ENCODE measurements at places on chromosomes 1 and 21.

DNA sequence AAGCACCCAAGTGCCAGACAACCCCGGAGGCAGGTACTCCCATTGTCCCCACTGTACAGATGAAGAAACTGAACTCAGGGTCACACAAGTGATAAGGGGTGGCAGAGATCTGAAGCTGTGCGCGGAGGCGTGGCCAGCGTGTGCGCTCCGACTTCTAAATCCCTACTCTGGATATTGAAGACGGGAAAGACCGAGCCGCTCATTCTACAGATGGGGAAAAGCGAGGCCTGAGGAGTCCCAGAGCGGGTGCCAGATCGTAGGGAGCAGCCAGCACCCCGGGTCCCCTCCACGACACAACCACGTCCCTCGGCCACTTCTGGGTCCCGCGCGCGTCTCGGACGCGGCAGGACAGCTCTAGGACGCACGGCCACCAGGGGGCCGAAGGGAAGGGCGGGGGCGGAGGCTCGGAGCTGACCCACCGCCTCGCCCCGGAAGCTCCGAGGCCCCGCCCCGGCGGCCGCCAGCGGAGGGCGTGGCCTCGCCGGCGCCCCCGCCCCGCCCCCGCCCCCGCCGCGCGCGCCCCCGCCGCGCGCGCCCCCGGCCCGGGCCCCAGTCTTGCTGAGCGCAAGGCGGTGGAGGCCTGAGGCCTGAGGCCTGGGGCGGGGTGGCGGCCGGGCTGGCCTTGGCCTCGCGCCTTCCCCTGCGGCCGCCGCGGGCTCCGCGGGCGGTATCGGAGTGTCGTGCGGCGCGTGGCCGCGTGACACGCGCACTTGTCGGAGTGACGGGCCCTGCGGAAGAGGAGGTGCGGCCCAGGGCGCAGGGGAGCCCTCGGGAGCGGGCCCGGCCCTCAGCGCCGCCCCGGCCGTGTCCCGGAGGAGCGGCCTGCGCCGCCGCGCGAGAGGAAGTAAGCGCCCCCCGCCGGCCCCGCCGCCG lies at the start of gene H6PD:
TSS of gene H6PD (plus strand) at position 552 of the 873 bp plus-strand sequence. CDS start 10,161 bp downstream, outside the sequence.
- peak; percentile 60 for DNase-seq

GRCh38 chr1:155466996-155467395 lies 95.6 kb downstream of the ASH1L start:
- no peak for DNase-seq

- DNase-seq = no peak
These were observed 292.1 kb upstream of the VAMP3 start for GRCh38 chr1:7478809-7479499.

DNA sequence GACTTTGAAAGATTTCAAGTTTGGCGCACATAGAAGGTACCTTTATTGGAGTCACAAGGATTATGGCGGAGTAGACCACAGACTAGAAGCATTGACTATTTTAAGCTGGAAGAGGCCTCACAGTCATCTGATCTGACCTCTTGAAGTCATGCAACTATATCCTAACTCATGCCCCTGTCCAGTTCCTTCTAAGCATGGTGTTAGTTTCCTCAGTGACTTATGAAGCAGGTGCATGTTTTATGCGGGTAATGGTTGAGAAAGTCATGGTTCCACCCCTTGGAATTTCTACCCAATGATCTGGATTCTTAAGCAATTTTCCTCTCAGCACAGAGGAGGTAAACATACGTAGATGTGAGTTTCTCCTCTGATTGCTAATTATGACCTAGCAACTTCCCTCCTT lies 11.7 kb downstream of the OLFML3 start:
- no peak for DNase-seq

DNA sequence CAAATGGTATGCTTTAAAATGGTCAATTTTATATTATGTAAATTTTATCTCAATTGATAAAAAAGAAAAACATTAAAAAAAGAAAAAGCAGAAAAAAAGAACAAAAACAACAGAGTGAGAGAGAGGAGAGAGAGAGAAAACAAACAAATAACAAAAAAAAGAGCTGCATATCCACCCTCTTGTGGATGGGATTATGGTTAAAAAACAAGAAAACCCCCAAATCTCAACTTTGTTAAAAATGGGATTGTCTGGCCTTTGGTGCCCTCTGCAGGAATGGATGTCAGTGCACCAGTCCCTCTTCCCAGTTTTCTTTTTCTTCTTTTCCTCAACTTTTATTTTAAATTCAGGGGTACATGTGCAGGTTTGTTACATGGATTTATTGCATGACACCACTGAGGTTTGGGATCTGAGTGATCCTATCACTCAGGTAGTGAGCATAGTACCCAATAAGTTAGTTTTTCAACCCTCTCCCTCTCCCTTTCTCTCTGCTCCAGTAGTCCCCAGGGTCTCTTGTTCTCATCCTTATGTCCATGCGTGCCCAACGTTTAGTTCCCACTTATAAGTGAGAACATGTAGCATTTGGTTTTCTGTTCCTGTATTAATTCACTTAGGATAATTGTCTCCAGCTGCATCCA lies 28.1 kb downstream of the RNF187 start:
- DNase-seq = peak; percentile 68

DNA sequence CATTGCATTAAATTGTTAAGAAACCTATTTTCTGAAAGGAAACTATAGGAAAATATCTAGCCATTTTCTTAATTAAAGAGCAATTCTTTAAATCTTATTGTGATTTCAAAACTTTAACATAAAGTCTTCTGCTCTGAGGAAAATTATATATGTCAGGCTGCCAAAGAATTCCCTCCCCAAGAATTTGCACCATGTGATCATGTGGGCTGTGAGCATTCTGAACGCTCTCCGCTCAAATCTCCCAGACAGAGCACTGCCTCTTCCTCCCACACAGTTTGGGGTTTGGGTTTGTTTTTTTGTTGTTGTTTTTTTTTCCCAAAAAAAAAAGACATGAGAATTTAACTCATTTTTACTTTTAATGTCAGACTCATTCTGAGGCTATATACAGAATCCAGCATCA lies 155.9 kb upstream of the PALMD start:
- no peak for DNase-seq

DNA sequence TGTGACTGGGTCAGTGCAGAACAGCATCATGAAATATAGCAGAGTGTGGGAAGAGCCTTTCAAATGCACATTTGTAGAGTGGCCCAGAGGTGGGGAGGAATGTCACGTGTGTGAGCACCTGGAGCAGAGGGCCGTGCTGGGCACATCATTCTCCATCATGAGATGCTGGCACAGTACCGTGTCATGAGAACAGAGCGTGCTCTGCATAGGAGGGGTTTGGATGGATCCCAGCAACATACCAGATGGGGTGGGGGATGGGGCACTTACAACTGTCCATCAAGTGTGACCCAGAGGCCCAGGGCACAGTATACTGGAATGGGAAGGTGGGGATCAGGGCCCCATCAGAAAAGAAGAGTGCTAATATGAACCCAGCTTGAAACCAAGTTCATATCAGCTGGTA lies 182.0 kb downstream of the LMX1A start:
- no peak for DNase-seq

- no peak for DNase-seq
These were observed 934.2 kb downstream of the TTLL7 start for GRCh38 chr1:83064589-83065242.

GRCh38 chr1:54962612-54963395 lies 17.6 kb upstream of the TMEM61 start:
- no peak for DNase-seq

GRCh38 chr1:242569867-242570266 lies 45.4 kb upstream of the PLD5 start:
- no peak for DNase-seq

GRCh38 chr1:51317798-51318197 lies 12.6 kb downstream of the TTC39A start:
- no peak for DNase-seq
